Activated CD4-positive, alpha-beta T cell treated with anti-CD3 and anti-CD28 coated beads, Interleukin-2, amount 50 U/mL, for 4 hours (primary cell): ENCODE measurements at places on chromosomes 6 and 20.

DNA sequence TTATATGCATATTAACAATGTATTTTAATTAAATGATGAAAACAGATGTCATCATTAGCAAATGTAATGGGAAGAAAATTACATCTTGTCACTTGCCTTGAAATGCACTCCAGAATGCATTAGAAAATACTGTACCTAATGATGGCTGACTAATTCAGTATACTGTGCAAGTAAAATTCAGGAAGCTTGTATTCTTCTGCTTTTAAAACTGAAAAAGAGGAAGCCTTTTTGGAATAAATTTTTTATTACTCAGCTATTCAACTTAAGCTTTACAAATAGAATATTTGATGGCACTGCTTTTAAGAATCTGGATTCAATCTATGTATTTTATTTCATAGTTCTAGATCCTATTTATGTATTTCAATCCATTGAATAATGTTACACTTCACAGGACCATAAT lies 195.5 kb downstream of the RIMS1 start:
- no peak for DNase-seq

DNA sequence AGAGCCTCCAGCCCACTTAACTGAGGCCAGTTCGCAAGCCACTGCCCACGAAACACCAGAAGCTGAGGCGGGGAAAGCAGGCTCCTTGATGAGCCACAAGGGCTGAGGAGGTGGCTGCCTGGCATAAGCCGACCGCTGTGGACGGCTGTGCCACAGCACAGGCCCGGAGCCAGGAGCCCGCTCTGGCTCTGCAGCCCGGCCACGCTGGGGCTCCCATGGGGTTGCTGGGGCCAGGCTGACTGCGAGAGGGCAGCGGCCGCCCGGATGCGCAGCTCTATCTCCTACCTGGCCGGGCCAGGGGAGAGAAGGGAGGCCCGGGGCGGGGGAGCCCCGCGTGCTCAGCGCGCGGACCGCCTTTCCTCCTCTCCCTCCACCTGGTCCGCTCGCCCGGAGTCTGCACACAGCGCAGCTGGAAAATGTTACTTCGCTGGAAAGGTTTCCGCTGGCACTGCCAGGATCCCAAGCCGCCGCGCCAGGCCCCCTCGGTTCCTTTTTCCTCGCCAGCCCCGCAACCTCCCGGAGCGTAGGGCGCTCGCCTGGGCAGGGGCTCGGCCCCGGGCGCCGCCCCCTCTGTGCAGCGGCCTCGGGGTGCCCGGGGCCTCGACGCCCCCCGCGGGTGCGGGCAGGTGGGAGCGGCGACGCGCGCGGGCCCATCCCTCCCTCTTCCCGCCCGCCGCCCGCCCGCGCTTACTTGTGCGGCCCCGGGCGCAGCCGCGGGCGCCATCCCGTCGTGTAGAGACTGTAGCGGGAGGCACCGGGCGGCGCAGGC lies 657 bp downstream of the EMILIN3 start:
- no peak for DNase-seq

DNA sequence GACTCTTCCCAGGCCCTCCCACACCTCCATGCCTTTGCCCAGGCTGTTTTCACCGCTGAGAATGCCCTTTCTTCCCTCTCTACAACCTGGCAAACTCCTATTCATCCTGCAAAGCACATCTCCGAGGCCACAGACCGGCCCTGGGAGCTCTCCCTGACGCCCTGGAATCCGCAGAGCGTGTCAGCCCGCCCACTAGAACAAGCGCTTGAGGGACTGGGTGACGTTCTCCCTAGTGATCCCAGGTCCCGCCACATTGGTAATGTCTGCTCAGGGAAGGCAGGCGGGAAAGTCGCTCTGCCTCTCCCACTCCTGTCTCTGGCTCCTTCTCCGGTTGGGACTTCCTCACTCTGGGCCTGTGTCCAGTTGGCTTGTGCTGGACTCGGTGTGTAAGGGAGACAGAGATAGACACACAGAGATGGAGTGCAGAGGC lies 61.6 kb downstream of the SRC start:
- DNase-seq = no peak

DNA sequence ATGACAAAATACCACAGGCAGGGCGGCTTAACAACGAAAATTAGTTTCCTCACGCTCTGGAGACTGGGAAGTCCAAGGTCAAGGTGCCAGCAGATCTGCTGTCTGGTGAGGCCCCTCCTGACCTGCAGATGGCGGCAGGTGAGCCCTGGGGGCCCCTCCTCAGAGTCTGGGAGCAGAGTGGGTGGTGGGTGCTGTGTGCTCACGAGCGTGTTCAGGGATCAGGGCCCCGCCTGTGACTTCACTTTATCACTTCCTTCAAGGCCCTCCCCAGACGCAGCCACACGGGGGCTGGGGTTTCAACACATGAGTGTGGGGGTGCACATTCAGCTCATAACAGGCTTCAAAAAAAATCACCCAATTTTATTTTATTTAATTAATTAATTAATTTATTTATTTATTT lies 39.3 kb downstream of the SLC2A4RG start:
- DNase-seq = no peak

- no peak for DNase-seq
Observed at GRCh38 chr6:168125429-168126001, 46.5 kb upstream of the FRMD1 start.

GRCh38 chr6:139824864-139825263 lies 450.4 kb upstream of the CITED2 start:
- no peak for DNase-seq

- DNase-seq = no peak
Observed at GRCh38 chr6:11194356-11195218, 37.9 kb downstream of the NEDD9 start.

DNA sequence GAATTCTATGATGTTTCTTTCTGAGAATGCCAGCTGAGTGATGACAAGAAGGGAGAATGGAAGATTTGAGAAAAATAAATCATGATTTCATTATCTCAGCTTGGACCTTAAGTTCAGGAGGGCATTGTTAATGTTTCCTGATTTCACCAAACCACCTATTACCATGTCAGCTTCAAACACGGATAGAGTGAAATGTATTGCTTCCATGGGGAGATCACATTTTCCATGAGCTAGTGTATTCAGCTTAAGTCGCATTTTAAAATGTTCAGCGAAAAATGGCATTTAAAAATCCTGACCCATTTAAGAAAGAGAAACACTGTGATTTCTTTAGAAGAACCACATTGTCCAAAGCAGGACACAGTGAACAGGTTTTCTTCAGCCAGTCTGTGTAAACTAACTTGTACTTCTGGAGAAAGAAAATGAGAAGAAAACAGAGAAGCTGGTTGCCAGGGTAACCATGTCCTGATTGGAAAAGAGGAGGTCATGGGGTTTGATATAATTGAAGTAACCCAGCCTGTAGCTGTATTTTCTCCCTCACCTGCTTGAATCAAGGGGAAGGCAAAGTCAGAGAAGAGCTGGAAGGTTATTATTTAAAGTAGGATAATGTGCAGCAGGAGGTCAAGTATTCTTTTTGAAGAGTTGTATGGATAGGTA lies 684.1 kb upstream of the NRSN1 start:
- DNase-seq = no peak

- DNase-seq = no peak
Observed at GRCh38 chr6:129498541-129498940, 211.4 kb downstream of the ARHGAP18 start.

GRCh38 chr6:133896344-133896721 lies 7.4 kb downstream of the TCF21 start:
- no peak for DNase-seq

DNA sequence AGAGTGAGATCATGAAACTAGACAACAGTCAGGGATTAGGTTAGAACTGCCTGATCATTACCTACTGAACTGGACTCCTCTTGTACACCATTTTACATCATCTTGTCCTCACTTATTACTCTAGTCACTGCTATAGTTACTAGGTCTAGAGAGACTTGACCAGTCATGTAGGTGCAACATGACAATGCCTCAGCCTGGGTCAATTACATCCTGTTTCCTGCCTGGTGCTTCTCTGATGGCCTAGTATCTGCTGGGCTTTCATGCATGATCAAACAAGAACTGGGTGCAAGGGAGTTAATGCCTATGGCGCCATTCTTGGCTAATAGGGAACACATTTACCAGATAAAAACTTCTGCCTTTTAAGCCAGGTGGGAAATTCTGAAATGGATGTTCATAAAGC lies 39.2 kb upstream of the MMS22L start:
- DNase-seq = no peak

- DNase-seq = no peak
Observed at GRCh38 chr6:161238081-161238480, 35.8 kb downstream of the AGPAT4 start.

- DNase-seq = no peak
Observed at GRCh38 chr20:11274141-11274594, 600.4 kb upstream of the JAG1 start.

GRCh38 chr6:106927531-106928398 lies 46.8 kb downstream of the CD24 start:
- peak; percentile 1 for DNase-seq

DNA sequence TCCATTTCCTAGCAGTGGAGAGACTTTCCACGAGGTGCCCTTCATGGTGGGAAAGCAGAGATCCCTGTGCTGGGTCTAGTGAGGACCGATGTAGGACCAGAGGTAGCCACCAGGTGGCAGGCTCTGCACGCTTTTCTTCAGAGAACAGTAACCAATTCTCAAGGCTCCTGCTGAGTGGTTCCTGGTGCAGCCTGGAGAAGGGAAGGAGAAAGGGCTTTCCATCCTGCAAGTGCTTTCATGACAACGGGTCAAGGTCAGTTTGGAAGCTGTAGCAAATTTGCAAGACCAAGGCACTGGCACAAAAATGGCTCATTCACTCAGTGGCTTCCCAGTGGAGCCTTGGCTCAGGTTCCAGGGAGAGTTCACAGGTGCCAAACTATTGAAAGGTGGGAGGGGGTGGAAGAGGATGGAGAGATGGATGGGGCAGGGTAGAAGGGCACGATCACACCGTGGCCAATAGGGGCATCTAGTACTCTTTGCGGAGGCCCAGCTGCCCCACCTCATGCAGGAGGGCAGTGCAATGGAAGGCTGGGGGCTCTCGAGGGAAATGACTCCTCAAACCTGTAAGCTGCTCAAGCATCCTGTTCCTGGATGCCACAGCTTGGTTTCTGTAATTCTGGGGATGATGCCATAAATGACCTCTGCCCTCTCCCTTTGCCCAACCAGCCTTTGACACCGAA lies 25.5 kb upstream of the KCNK16 start:
- DNase-seq = peak; percentile 41

DNA sequence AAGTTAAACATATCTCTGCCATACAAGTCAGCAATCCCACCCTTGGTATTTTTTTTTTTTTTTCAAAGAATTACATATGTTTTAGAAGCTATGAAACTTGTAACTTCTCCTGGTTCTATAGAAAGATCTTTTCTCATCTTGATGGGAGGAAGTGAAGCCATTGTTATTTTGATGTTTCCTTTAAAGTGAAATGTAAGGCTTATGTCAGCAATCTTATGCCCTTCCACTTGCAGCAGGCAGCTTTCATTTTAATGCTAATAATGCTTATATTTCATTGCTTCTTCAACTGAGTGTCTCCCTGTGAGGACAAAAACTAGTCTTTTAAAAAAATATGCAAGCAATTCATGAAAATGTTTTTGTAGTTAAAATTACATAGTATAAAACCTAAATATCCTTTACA lies 1614.7 kb downstream of the KHDRBS2 start:
- no peak for DNase-seq
